ENCODE measurements at places on chromosomes 4 and X.

- peak; percentile 13 for DNase-seq
Measured at GRCh38 chr4:122577808-122578781, 42.8 kb downstream of the IL21 start.

GRCh38 chrX:104122829-104123228 is 10.5 kb downstream of the ZCCHC18 start:
- DNase-seq = no peak

GRCh38 chr4:106034220-106034619 is 138.9 kb downstream of the NPNT start:
- DNase-seq = no peak

GRCh38 chr4:161573836-161574235 is 590.0 kb downstream of the FSTL5 start:
- no peak for DNase-seq

GRCh38 chrX:122094611-122095010 is 1047.2 kb downstream of the GLUD2 start:
- no peak for DNase-seq

- peak; percentile 82 for DNase-seq
Measured at GRCh38 chr4:118289794-118290193, 63.0 kb downstream of the PRSS12 start.

GRCh38 chr4:78464265-78464664 is 87.3 kb upstream of the ANXA3 start:
- DNase-seq = no peak

GRCh38 chr4:92421920-92422319 is 118.2 kb downstream of the GRID2 start:
- no peak for DNase-seq

DNA sequence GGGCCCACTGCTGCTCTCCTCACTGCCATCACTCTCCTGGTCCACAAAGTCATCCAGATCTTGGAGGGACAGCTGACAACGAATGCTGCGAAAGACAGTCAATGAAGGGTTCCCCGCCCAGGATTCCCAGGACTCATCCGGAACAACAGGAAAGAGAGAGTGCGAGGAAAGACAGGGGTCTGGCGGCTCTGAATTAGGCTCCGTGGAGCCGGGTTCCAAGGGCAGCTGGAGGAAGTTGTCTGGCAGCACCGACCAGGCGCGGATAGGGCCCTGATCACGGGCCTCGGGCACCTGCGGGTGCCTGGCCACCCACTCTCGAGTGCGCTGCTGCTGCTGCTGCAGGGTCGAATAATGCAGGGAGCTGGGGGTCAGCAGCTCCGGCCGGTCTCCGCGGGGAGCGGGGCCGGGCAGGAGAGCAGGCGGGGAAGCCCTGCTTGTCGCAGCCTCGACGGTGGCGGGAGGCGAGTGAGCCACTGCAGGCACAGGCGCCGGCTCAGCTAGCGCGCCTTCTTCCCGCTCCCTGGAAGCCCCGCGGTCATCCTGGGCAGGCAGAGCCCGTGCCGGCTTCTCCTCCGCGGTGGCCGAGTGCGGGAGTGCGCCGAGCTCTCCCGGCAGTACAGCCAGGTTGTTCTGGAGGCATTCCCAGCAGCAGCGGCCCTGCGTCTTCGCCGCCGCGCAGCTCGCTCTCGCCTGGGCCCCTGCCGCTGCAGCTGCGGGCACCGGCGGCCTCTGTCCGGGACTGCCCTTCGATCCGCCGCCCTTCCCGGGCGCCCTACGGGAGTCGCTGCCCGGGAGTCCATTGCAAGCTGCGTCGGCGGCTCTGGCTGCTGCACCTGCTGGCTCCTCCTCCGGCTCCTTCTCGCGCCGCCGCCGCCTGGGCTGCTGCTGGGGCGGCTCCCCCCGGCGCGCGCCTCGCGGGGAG is 1.1 kb downstream of the SOWAHB start:
- no peak for DNase-seq
